GM23248 (cell line): ENCODE measurements at places on chromosomes 16 and 17. TPM values are rescaled to one million over a fixed set of nuclear protein-coding genes. Genes with fewer than 3 reads are reported as not detected.
A peak's percentile ranks its signal among the peaks of the same experiment; 100 is the strongest.

Gene KCTD19
- total RNA-seq: not detected in 2 replicates

Gene ANKRD40CL
- total RNA-seq: not detected in 2 replicates

Gene ITGAL
- total RNA-seq: 0.65 TPM in 1 of 2 replicates, not detected in the other

Gene DNAI2
- not detected in 2 replicates for total RNA-seq

Gene MT2A
- total RNA-seq: 109 and 211 TPM in 2 replicates

Gene PIRT
- not detected in 2 replicates for total RNA-seq

Gene EZH1
- 22.4 and 22.5 TPM in 2 replicates for total RNA-seq

Gene GLTPD2
- total RNA-seq: 2.2 TPM in 1 of 2 replicates, not detected in the other

Gene LITAFD
- total RNA-seq: not detected in 2 replicates

GRCh38 chr17:40806131-40806530 lies 6.4 kb upstream of the KRT28 start:
- H3K27ac ChIP-seq: no peak overlapping the region
- DNase-seq: peak; percentile 21
- H3K4me1 ChIP-seq: peaks cover 13% of the 10 kb centered on the region
- H3K36me3 ChIP-seq: no peaks in the 10 kb centered on the region
- H3K27me3 ChIP-seq: no peaks in the 10 kb centered on the region

DNA sequence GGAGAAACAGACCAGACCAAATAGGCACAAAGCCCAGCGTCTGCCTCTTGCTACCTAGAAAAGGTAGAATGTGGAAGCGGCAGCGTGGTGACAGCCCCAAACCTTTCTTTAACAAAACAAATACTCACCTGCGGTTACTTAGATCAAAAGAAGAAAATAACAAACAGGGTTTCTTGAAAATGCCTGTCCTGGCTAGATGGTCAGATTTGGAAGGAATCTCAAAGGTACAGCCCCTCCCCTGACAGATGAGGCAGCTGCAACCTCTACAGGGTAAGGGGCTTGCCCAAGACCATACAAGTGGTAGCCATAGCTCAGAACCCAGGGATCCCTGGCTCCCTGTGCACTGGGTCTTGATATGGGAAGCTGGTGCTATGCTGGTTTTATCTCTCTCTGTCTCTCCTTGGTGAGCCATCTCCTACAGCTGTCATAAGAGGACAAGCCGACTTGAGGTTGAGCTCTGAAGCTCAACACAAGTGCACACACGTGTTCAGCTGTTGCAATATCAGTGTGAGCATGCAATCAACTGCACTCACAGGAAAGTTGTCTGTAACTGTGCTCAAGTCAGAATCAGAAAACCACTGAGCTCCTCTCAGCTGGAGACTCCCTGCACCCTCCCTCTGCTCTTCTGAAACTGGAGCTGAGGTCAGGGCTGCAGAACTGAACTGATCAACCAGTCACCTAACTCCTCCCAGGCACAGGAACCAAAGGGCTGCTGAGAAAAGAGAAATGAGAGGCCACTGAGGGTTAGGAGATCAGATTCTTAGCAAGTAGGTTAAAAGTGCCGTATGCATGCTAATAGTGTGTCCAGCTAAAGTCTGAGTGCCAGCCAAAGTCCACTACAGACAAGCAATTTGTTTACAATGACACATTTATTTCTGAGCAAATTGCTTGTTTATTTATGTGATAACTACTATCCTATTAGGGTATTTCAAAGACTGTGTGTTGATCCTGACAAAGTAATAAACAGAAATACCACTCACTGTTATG lies 6.1 kb upstream of the RNF157 start:
- no peak overlapping the region for H3K27ac ChIP-seq
- no peak overlapping the region for H3K4me3 ChIP-seq
- H3K27me3 ChIP-seq: peaks cover 15% of the 10 kb centered on the region; the same call in 1 of the 2 replicates
- H3K36me3 ChIP-seq: no peaks in the 10 kb centered on the region
- peak; percentile 41 for DNase-seq

GRCh38 chr17:40326832-40327199 lies 17.8 kb downstream of the RARA start:
- H3K27me3 ChIP-seq: no peaks in the 10 kb centered on the region
- H3K4me1 ChIP-seq: peaks cover 78% of the 10 kb centered on the region
- H3K27ac ChIP-seq: no peak overlapping the region
- H3K36me3 ChIP-seq: 0 out of 2 replicates have a peak, but pooled peaks cover 4% of the 10 kb centered on the region
- H3K4me3 ChIP-seq: no peak overlapping the region
- DNase-seq: no peak

DNA sequence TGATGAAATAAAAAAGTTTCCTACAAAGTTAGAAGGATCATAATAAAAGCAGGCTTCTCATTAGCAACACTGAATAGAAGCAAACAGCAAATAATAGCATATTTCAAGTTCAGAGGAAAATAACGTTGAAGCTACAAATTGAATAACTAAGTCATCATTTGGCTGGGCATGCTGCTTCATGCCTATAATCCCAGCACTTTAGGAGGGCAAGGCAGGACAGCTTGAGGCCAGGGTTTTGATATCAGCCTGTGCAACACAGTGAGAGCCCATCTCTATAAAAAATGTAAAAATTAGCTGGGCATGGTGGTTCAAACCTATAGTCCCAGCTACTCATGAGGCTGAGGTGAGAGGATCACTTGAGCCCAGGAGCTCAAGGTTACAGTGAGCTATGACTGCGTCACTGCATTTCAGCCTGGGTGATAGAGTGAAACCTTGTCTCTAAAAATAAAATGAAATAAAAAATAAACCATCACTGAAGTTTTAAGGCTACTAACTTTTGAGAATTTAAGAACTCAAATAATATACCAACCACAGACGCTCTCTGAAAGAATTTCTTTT lies 25.5 kb downstream of the NCOR1 start:
- H3K4me3 ChIP-seq: no peak overlapping the region
- no peak for DNase-seq
- H3K27me3 ChIP-seq: no peaks in the 10 kb centered on the region
- H3K4me1 ChIP-seq: peaks cover 8% of the 10 kb centered on the region; the same call in 1 of the 2 replicates

DNA sequence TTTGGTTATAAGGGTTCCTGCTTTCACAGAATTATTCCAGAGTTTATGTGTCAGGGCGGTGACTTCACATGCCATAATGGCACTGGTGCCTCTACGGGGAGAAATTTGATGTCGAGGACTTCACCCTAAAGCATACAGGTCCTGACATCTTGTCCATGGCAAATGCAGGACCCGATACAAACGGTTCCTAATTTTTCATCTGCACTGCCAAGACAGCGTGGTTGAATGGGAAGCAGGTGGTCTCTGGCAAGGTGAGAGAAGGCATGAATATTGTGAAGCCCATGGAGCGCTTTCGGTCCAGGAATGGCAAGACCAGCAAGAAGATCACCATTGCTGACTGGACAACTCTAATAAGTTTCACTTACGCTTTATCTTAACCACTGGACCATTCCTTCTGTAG lies 39.6 kb upstream of the CDRT4 start:
- DNase-seq: no peak
- H3K27ac ChIP-seq: no peak overlapping the region
- no peaks in the 10 kb centered on the region for H3K36me3 ChIP-seq
- no peak overlapping the region for H3K4me3 ChIP-seq
- peaks cover 22% of the 10 kb centered on the region for H3K4me1 ChIP-seq

- H3K27ac ChIP-seq: no peak overlapping the region
- no peak for DNase-seq
- H3K4me1 ChIP-seq: peaks cover 22% of the 10 kb centered on the region
- no peaks in the 10 kb centered on the region for H3K36me3 ChIP-seq
- no peak overlapping the region for H3K4me3 ChIP-seq
- H3K27me3 ChIP-seq: no peaks in the 10 kb centered on the region
Measured at GRCh38 chr16:10745841-10746240, 2.2 kb downstream of the NUBP1 start.

DNA sequence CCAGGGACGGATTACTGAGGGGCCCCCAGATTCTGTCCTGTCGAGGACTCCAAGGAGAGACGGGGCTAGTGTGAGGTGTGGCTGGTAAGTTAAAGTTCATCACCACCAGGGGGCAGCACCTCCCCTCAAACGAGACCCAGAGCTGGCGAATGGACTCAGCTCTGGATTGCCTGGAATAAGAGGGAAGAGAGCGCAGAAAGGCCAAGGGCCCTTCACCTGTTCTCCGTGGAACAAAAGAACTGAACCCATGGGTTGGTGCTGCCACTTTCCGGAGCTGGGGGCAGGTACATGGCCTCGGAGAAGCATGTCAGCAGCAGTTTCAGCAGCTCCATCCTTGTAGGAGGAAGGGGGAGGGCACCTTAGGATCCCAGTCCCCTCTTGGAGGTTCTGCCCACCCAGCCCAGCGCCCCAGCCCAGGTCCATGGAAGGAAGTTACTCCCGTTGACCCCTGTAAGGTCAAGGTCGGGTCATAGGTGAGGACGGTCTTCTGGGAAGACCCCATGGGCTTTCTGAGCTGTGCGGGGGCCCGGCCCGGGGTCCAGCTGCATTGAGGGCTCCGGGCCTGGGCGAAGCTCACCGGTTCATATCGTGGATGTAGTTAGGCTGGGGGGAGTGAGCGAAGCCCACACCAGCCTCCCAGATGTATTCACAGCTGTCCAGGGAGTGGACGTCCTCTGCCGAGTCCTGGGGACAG lies 10.8 kb downstream of the HID1 start:
- H3K27ac ChIP-seq: no peak overlapping the region
- DNase-seq: peak; percentile 92
- H3K4me3 ChIP-seq: no peak overlapping the region
- H3K4me1 ChIP-seq: no peaks in the 10 kb centered on the region
- H3K27me3 ChIP-seq: no peaks in the 10 kb centered on the region

DNA sequence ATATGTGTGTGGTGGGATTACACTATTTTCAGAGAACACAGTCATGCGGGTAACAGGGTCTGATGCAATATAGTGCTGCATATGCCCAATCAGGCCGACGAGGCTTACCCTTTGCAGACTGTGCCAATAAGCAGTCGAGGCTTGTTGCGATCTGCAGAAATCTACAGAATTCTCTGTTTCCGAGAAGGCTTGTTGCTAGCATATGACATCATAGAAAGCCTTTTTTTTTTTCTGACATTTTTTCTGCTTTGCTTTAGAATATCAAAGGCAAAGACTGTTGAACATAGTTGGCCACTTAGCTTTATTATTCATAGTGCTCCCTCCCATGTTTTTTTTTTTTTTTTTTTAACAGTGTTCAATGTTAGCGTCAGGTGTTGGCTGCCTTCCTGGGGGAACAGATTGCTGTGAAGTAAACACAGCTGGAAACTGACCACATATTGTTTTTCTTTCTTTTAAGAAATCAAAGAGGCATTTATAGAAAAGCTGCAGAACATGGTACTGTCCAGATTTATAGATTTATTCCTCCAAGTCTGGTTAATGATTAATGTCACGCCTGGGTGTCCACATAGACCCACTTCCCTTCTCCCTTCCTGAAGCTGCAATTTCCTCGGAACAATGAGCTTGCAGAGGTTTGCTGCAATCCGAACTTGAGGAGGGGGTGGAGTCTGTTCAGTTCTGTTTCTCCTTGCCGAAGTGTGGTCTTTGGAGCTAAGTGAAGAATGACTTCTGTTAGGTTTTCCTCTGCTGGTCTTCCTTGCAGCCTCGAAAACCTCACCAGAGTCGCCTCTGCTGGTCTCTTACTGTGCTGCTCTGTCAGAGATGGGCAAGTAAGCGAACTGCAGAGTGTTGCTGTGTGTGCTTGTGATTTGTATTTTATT lies 87.3 kb downstream of the MAP2K6 start:
- peak; percentile 68 for DNase-seq
- 0 out of 2 replicates have a peak overlapping the region, but pooled peaks have one; percentile 11 for H3K27ac ChIP-seq
- H3K36me3 ChIP-seq: no peaks in the 10 kb centered on the region
- H3K4me1 ChIP-seq: peaks cover 19% of the 10 kb centered on the region
- no peaks in the 10 kb centered on the region for H3K27me3 ChIP-seq

GRCh38 chr16:11229906-11230305 lies 26.1 kb downstream of the SOCS1 start:
- no peaks in the 10 kb centered on the region for H3K27me3 ChIP-seq
- H3K36me3 ChIP-seq: no peaks in the 10 kb centered on the region
- peaks cover 3% of the 10 kb centered on the region; the same call in 1 of the 2 replicates for H3K4me1 ChIP-seq
- no peak overlapping the region for H3K4me3 ChIP-seq
- DNase-seq: no peak

- H3K4me3 ChIP-seq: no peak overlapping the region
- H3K27me3 ChIP-seq: peaks cover 29% of the 10 kb centered on the region
- no peak overlapping the region for H3K27ac ChIP-seq
- no peaks in the 10 kb centered on the region for H3K4me1 ChIP-seq
- no peak for DNase-seq
- H3K36me3 ChIP-seq: no peaks in the 10 kb centered on the region
Measured at GRCh38 chr17:49882434-49882833, 34.6 kb upstream of the TAC4 start.

GRCh38 chr16:9151074-9151473 lies 59.6 kb downstream of the HAPSTR1 start:
- no peak overlapping the region for H3K4me3 ChIP-seq
- H3K4me1 ChIP-seq: no peaks in the 10 kb centered on the region
- DNase-seq: no peak

DNA sequence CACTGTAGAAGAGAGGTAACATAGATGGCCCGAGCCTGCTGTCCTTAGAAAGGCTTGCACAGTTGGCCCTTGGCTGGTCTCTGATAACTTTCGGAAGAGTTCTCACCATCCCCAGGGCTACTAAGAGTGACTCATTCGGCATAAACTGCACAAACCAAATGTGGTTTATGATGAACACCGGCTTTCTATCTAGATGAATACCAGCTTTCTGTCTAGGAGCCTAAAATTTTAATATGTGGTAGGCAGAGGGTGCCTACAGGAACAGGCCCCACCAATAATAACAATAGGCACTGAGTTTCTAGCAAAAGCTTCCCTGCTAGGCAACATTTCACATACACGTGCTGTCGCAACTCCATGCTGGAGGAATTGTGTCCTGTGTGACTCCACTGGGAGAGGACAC lies 15.4 kb downstream of the CNOT1 start:
- H3K36me3 ChIP-seq: peaks cover 17% of the 10 kb centered on the region; the same call in 1 of the 2 replicates
- peak overlapping the region; percentile 81 for H3K27ac ChIP-seq
- peak; percentile 95 for DNase-seq
- peaks cover 28% of the 10 kb centered on the region for H3K4me1 ChIP-seq

- H3K27me3 ChIP-seq: peaks cover 8% of the 10 kb centered on the region; the same call in 1 of the 2 replicates
- peak within 1 kb of the TSS; percentile 77 for H3K4me3 ChIP-seq
- peaks cover 12% of the 10 kb centered on the region for H3K4me1 ChIP-seq
- peak; percentile 54 for DNase-seq
- H3K36me3 ChIP-seq: no peaks in the 10 kb centered on the region
Measured at GRCh38 chr17:7704601-7705268, at the start of gene EFNB3. Gene EFNB3 (plus strand): TSS chr17:7705202. CDS start chr17:7705599, 397 bp downstream.

- peak; percentile 21 for DNase-seq
- no peak overlapping the region for H3K4me3 ChIP-seq
- no peaks in the 10 kb centered on the region for H3K4me1 ChIP-seq
- H3K36me3 ChIP-seq: no peaks in the 10 kb centered on the region
- no peaks in the 10 kb centered on the region for H3K27me3 ChIP-seq
Measured at GRCh38 chr16:58843675-58844074, 109.6 kb upstream of the GOT2 start.
